ENCODE measurements at places on chromosomes 2 and 18. TPM values are rescaled to one million over a fixed set of nuclear protein-coding genes. Genes with fewer than 3 reads are reported as not detected.

DNA sequence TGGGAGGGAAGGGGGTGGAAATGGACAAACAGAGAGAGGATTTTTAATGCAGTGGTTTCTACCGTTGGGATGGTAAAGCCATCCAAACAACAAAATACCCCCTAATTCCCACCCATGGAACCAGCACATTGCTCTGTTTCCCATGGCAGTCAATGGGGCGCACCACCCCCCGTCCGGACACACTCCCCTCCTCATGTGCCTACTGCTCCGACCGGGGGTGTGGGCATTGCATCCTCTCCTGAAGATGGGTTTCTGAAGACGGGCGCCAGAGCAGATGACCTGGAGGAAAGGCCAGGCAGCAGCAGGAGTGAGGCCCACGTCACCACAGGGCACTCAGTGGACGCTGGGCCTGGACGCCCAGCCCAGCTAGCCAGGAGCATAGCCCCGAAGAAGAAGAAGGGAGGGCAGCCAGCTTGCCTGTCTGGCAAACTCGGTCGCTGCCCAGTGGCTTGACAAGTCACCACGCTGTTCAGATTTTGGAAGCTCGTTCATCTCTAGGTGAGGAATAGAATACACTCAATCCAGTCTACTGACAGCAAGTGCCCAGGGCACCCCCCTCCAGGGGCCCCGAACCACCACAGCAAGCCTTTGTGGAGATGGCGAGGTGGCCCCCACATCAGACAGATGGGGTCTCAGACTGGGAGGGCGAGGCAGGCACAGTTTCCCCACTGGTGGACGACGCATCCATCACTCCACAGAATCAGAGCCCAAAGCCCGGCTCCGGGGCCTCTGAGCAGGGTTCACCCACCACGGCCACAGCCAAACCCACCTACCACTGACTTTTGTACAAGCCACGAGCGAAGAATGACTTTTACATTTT, 296.2 kb upstream of the SALL3 start:
- no peak for DNase-seq

Gene TTC39C
- total RNA-seq = 37.3 TPM

Gene ASB18
- total RNA-seq = not detected

Gene COLEC11
- not detected for total RNA-seq

Gene SERPINB10
- 0.27 TPM for total RNA-seq

Gene LINC00305
- not detected for total RNA-seq

DNA sequence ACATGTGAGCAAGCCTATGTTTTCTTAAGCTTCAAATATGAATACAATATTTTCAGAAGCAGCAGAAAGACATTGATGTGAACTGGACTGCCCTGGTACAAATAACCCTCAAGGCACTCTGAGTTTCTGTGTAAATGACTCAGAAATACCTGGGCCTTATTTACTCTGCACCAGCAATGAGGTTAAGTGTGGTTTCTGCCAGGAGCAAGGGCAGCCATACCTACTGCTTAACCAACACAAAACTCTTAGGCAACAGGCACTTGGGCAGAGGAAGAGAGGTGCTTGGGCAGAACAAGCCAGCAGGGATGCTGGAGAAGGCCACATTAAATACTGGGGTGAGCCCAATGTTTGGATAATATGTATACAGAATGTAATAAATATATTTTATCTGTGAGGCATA, 29.4 kb upstream of the ARL5A start:
- DNase-seq = no peak
